Trophoblast cell (in vitro differentiated cells and primary cell): ENCODE measurements at places on chromosomes 6 and 20.

DNA sequence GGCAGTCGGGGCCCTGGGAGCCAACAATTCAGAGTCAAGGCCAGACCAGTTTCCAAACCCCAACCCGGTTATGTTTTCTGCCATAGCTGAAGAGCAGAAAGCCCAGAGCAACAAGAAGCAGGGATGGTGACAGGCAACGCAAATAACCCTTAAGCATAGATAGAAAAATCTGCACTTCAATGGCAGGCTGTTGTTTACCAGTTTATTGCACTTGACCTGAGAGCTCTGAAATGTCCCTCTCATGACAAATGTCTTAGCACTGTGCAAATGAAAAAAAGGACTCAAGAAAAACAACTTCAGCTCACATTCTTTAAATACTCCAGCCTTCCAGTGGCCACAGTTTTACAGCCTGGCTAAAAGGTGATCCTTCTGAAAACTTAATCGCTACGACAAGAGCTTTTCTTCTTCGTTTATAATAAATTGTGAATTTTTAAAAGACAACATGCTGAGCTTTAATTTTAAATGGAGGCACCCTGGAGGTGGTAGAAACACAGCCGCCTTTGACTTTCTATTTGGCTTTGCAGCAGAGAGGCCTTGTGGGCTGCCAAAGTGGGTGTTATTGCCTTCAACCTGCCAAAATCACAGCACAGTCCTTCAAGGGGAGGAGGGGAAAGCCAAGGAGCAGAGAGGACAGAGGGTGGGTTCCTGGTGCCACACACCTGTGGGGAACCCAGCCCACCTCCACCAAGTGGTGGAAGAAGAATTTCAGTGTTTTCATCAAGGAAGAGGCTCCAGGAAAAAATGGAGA is 289.5 kb upstream of the CDYL start:
- DNase-seq, result peak; percentile 38

DNA sequence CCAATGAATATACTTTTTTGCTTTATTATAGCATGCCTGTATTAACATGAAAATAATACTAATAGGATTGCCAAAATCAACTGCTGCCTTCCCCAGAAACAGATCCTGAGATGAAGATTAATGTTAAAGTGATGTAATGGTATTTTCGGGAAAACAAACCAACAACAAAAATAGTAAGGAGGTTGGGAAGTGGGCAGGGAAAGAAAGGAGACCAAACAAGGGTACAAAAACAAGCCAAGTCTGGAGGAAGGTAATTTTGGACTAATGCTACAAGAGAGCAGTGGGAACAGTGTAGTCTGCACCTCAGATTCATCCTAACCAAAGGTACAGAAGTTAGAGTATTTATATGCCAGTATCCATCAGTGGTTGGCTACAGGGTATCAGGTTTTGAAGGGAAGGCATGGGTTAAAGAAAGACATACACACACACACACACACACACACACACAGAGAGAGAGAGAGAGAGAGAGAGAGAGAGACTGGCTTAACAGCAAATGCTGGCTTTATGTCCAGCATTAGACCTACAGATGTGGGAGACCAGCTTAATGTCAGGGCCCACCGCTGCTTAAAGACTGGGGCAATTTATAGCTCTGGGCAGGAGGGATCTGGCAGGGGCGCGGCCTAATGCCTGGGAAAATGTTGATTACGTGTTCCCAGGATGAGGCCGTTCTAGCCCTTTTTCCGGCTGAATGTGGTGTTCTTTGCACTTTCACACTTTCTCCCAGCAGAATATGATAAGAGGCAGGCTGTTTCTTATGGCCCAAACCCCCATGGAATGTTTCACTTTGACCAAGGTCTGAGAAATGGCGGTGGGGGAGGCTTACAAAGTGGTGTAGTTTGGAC is 3.8 kb upstream of the SLC17A1 start:
- no peak for DNase-seq

- no peak for DNase-seq
Measured at GRCh38 chr6:166591026-166591425, 4.5 kb upstream of the RAMACL start.

- no peak for DNase-seq
Measured at GRCh38 chr6:21508753-21509152, 84.8 kb upstream of the SOX4 start.

DNA sequence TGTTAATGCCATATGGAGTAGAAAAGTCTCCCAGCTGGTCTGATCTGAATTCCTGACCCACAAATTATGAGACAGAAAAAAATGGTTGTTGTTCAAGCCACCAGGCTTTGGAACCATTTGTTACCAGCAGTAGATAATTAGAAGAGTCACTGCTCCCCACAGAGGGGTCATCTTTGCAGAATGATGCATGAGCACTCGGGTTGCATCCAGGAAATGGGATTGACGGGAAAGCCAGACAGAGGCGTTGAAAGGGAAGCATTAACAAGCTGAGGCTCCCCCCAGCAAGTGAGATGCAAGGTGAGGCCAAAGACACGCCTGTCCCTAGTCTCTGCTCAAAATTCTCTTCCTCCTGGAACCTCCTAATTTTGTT is 182.5 kb downstream of the SYNDIG1 start:
- no peak for DNase-seq

DNA sequence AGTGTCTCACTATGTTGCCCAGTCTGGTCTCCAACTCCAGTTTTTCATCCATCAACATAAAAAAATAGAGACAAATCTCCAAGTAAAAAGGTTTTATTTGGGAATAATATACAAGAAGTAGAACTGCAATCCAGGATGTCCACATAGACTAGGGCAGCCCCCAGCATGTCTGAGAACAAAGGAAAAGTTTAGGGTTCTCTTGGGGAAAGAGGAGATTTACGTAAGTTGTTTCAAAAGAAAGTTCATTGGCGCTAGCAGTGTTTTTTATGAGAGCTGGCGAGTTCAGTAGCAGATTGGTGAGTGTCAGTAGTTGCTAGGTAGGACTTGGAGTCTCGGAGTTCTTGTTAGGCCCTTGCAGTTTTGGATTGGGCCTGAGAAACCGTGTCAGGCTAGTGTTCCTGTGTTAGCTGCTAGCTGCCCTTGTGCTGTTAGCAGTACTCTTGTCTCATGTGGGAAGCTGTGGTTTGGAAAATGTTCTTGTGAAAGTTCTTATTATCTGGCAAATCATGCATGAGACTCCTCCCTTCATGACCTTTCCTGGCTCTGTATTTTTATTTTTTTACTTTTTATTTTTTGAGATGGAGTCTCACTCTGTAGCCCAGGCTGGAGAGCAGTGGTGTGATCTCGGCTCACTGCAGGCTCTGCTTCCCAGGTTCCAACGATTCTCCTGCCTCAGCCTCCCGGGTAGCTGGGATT is 24.7 kb downstream of the TTLL9 start:
- DNase-seq, result peak; percentile 49

DNA sequence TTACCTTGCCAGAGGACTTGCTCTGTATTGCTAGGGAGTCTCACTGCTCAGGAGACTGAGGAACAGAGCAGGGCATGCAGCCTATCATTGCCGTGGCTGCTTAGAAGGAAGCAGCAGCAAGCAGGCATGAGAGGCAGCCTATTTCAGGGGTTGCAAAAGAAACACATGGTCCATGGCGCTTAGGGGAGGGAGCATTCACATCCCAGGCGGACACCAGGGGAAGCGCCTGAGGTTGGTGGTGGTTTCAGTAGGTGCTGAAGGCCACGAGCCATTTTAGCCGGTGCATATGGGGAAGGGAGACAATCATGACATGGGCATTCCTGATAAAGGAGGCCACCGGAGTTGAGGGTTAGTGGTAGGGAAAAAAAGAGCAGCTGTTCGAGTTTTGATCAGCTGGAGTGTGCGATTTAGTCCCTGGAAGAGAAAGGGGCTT is 20.9 kb downstream of the FARS2 start:
- no peak for DNase-seq

GRCh38 chr6:9468277-9468676 is 946.6 kb downstream of the TFAP2A start:
- no peak for DNase-seq

GRCh38 chr6:144689503-144690040 is 404.4 kb downstream of the UTRN start:
- DNase-seq, result peak; percentile 51

DNA sequence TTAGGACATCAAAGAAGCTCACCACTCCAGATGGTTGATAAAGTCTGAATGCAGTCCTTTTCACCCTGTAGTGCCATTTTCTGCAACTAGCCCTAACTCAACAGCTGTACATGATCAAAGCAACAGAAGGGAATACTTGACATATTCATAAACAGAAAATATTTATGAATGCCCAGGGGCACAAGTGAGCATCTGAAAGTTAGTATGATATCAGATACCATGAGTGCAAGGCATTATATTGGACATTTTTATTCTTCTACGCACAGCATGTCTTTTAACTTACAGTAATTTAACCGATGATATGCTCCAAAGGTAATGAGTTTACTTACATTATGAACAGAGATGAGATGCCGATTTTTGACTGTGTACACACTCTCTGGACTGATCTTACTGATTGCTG is 142.0 kb downstream of the MCHR2 start:
- DNase-seq, result no peak

- no peak for DNase-seq
Measured at GRCh38 chr20:5969348-5969935, 19.0 kb downstream of the MCM8 start.

DNA sequence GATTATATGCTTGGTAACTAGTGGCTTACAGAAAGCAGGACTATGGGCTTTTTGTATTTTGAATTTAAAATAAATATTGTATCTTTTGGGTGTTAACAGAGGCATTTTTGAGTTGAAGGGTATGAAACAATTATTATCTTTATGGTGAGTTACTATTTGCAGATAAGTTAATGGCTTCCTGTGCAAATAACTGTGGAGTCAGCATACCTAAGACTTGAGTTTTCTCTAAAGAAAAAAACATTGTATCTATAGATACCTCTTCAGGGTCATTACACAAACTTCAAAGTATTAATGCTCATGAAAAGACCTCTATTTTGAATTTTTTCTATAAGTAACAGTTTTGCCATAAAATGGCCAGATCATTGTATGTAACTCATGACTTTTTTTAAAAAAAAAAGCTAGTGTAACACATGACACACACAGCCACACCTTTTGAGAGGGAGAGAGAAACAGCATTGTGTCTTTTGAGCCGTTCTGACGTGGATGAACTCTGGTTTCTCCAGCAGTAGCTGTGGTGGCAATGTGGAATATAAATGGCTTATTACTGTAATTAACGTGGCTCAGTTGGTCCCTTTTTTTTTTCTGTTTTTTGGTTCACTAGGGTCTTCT is 36.3 kb downstream of the PLEKHG1 start:
- DNase-seq, result no peak

DNA sequence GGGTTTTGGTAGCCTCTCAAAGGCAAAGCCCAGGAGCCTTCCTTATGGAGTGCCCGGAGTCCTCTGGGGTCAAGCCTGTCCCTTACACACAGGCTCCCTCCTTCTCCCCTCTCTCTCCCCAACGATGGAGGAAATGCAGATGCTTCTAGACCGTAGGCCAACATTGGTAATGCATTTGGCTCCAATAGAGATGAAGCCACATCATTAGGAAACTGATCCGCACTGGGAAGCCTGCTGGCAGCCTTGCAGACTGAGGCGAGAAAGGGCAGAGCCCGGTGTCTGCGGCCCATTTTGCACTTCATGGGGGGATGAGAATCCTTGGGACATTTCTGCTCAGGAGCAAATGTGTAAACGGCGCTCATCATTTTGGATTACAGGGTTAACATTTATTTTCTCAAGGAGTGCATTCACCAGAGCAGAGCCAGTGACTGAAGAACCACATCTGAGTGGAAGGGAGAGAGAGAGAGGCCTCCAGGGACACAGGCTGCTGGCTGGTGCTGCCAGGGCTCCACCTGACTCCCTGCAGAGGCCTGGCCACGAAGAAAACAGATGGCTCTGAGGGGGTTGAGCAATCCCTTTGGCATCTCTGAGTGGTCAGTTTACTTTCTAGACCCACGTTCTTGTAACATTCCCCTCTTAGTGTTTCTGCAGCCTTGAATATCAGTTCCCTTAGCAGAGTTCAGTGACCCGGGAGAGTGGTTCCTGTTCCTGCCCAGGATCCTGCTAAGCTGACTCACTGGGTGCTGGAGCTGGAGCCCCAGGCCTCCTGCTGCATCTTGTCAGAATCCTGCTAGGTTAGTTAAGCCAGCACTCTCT is 4.4 kb upstream of the CST3 start:
- DNase-seq, result peak; percentile 54

- DNase-seq, result peak; percentile 79
Measured at GRCh38 chr6:26243132-26243531, 121.9 kb upstream of the BTN3A2 start.

DNA sequence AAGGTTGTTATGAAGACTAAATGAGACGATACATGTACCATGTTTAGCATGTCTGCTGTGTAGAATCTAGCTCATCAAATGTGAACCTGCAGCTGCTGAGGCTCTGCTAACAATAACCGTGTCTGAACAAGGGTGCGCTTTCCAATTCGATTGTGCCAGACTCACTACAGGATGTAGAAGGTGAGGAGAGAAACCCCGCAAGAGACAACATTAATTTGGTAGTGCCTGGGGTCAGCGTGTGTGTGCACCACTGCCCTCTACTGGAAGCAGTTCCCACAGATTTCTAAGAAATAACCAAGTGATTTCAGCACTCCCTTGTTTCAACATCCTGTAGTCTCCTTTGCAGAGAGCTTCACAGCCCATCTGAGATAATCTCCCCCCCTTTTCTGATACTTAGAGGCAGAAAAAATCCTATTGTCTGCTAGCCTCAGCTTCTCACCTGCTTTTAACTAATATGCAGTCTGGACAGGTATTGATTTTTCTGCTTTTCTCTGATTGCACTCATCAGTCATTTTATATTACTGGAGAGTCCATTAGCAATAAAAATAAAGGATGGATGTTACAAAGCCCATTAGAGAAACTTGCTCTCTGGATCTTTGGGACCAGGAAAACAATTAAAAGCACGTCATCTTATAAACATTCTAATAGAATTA is 96.7 kb upstream of the BACH2 start:
- peak; percentile 25 for DNase-seq

- no peak for DNase-seq
Measured at GRCh38 chr6:133888929-133889556, at the start of gene TCF21. Gene TCF21, plus strand, starts transcription at chr6:133889113. Its CDS starts 285 bp downstream, at chr6:133889398.

GRCh38 chr6:45075246-45075645 is 252.9 kb upstream of the RUNX2 start:
- peak; percentile 15 for DNase-seq

GRCh38 chr20:11838076-11838636 is 79.5 kb upstream of the BTBD3 start:
- DNase-seq, result no peak

DNA sequence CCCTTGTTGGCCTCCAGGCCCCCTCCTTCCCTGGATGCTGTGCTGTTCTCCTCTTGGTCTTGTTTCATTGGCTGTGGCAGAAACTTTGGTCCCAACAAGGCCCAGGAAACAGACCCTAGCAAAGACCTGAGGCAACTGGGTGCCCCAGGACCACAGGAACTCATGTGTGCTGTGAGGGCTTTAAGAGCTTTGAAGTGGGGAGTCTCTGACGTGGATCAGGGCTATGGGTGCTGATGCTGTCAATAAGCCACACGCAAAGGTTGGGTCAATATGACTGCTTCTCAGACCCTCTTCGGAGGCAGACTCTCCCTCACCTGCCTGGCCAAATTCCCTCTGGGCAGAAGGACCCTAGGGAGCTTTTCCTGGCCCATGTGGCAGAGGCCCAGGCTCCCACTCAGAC is 91.5 kb upstream of the MLN start:
- DNase-seq, result no peak

GRCh38 chr6:158219228-158219627 is 51.1 kb downstream of the GTF2H5 start:
- no peak for DNase-seq

GRCh38 chr20:57066126-57066900 is 200.1 kb downstream of the BMP7 start:
- DNase-seq, result peak; percentile 44
